Lower lobe of right lung (tissue), 2 donors: ENCODE measurements at places on chromosomes 5 and 9. TPM values are rescaled to one million over a fixed set of nuclear protein-coding genes. Genes with fewer than 3 reads are reported as not detected.

DNA sequence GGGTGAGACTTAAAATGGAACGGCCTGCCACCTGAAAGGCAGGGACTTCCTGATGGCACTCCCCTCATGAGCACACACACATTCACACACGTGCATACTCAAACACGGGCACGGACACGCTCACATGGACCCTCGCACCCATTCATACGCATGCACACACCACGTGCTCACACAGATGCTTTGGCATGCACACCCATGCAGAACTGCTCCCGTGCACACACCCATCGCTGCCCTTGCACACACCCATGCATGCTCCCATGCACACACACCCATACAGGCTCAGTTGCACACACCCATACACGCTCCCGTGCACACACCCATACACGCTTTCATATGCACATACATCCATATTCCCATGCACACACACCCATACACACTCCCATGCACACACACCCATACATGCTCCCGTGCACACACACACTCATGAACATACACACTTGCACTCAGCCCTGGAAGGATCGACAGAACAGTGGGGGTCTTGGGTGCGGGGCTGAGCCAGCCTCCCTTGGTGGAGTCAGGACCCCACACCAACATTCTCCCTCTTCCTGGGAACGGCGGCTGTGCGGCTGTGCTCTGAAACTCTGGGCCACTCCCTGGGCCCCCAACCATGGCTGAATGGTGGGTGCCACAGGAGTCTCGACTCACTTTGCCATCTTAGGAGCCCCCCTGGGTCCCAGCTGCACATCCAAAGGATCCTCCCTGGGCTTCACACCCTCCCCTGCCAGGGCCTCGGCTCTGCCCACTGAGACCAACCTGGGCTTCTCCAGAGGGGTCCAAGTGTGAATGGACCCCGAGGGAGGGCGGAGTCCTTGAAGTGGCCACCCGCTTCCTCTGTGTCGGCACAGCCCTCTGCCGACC, 115.2 kb downstream of the RXRA start:
- DNase-seq: no peak
- H3K27ac ChIP-seq: no peak overlapping the region
- H3K27me3 ChIP-seq: no peaks in the 10 kb centered on the region
- H3K36me3 ChIP-seq: peaks cover 18% of the 10 kb centered on the region
- H3K4me3 ChIP-seq: no peak overlapping the region
- H3K4me1 ChIP-seq: peaks cover 48% of the 10 kb centered on the region

DNA sequence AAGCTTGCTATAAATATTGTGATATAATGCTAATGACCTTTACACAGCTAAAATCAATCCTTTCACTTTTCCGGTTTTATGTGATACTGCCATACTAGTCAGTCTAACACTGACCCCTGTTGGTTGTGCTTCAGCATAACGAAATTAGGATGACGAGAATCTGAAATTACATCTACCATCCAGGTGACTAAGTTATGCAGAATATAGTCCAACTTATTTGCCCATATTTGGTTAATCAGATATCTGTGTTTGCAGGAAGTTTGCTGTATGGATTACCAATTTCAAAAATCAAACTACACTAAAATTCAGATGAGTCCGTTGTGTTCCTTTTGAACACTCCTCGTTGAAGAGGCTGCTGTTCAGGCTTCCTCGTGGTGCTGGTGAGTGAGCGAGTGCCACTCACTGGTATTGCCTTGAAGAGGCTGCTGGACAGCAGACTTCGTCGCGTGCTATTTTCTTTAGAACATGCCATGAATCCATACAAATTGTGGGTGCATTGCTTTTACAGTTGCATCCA, 32.5 kb downstream of the TENT4A start:
- H3K27ac ChIP-seq: no peak overlapping the region
- DNase-seq: no peak
- peaks cover 90% of the 10 kb centered on the region for H3K36me3 ChIP-seq
- no peaks in the 10 kb centered on the region for H3K4me1 ChIP-seq
- H3K27me3 ChIP-seq: no peaks in the 10 kb centered on the region

GRCh38 chr5:158812408-158812807, 287.3 kb downstream of the EBF1 start:
- H3K36me3 ChIP-seq: no peaks in the 10 kb centered on the region
- no peak overlapping the region for H3K4me3 ChIP-seq
- H3K4me1 ChIP-seq: peaks cover 6% of the 10 kb centered on the region
- no peaks in the 10 kb centered on the region for H3K27me3 ChIP-seq
- no peak for DNase-seq
- no peak overlapping the region for H3K27ac ChIP-seq

GRCh38 chr5:10599862-10600284, 36.0 kb downstream of the ANKRD33B start:
- H3K27me3 ChIP-seq: no peaks in the 10 kb centered on the region
- no peak for DNase-seq
- H3K27ac ChIP-seq: no peak overlapping the region
- H3K36me3 ChIP-seq: no peaks in the 10 kb centered on the region
- H3K4me3 ChIP-seq: no peak overlapping the region
- peaks cover 26% of the 10 kb centered on the region for H3K4me1 ChIP-seq

DNA sequence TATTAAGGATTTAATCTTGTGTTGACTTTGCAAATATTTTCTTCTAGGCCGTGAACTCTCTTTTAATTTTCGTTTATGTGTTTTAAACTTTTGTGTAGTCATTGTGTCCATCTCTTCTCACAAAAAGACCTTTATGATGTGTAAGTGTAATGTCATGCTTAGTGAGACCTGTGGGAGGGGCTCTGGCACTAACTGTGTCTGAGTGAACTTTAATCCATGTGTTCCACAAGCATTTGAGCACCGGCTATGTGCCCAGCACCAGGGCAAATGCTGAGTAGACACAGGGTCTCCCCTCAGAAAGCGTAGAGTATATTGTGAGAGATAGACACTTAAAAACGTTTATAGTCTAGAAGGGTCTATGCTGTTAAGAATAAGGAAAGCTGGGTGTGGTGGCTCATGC, 272.6 kb upstream of the TUT7 start:
- H3K36me3 ChIP-seq: no peaks in the 10 kb centered on the region
- H3K27ac ChIP-seq: no peak overlapping the region

- H3K4me3 ChIP-seq: no peak overlapping the region
- no peak for DNase-seq
- H3K4me1 ChIP-seq: no peaks in the 10 kb centered on the region
- no peaks in the 10 kb centered on the region for H3K36me3 ChIP-seq
Measured at GRCh38 chr5:35337340-35338156, 107.3 kb upstream of the PRLR start.

- no peaks in the 10 kb centered on the region for H3K36me3 ChIP-seq
- peak; percentile 20 for DNase-seq
- H3K4me3 ChIP-seq: no peak overlapping the region
- peaks cover 9% of the 10 kb centered on the region for H3K4me1 ChIP-seq
Measured at GRCh38 chr9:134192311-134192950, 28.1 kb upstream of the RNU6ATAC start.

GRCh38 chr5:152246401-152246800, 158.7 kb downstream of the NMUR2 start:
- H3K27me3 ChIP-seq: no peaks in the 10 kb centered on the region
- H3K4me1 ChIP-seq: no peaks in the 10 kb centered on the region
- H3K4me3 ChIP-seq: no peak overlapping the region
- no peaks in the 10 kb centered on the region for H3K36me3 ChIP-seq
- DNase-seq: no peak
- no peak overlapping the region for H3K27ac ChIP-seq

- H3K36me3 ChIP-seq: no peaks in the 10 kb centered on the region
- no peak overlapping the region for H3K4me3 ChIP-seq
- no peak overlapping the region for H3K27ac ChIP-seq
Measured at GRCh38 chr5:1413211-1413610, 32.0 kb downstream of the SLC6A3 start.

DNA sequence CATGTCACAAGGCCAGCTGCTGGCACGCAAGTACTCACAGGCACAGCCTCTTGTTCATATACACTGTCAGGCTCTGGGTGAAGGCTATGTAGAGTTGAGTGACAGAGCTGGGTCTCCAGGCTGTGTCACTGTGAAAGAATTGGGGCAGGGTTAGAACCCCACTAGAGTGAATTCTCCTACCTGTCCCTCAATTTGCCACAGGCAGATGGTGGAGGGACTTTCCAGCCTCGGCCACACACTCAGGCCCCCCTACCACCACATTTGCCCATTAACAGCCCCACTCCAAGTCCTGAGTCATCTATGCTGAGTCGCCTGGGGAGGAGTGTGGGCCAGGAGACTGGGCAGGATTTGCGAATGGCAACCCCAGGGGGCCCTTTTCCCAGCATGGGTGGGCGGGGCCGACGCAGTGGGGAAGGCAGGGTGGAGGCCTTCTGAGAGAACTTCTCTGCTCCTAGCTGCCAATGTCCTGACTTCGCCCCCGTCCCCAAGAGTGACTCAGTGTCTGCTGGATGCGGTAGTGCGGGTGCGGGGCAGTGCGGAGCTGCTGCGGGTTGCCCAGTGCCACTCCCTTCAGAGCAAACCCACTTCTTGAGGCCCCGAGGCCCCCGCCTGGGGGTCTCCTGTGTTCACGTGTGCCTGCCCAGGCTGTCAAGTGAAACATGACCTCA, 50.3 kb upstream of the PSD2 start:
- H3K36me3 ChIP-seq: no peaks in the 10 kb centered on the region
- no peak overlapping the region for H3K27ac ChIP-seq
- peaks cover 45% of the 10 kb centered on the region for H3K27me3 ChIP-seq

- DNase-seq: no peak
- peaks cover 44% of the 10 kb centered on the region for H3K36me3 ChIP-seq
- H3K4me3 ChIP-seq: no peak overlapping the region
- peaks cover 10% of the 10 kb centered on the region for H3K4me1 ChIP-seq
- H3K27ac ChIP-seq: no peak overlapping the region
Measured at GRCh38 chr5:154055201-154055600, 16.4 kb downstream of the MFAP3 start.

Gene KDM3B
- 67.1 TPM for total RNA-seq

Gene BTNL9
- total RNA-seq: 125 TPM

Gene STING1
- total RNA-seq: 120 TPM

Gene ARSI
- total RNA-seq: 3.5 TPM

Gene DHFR
- 10.5 TPM for total RNA-seq

Gene PAEP
- not detected for total RNA-seq

Gene IL13
- total RNA-seq: not detected

Gene ADAMTSL1
- 3.7 TPM for total RNA-seq

Gene NIPAL4
- not detected for total RNA-seq

Gene TAS2R1
- not detected for total RNA-seq

Gene NXNL2
- total RNA-seq: 0.71 TPM

Gene ZNF300
- 2.0 TPM for total RNA-seq
